Karpas-422 (cell line): ENCODE measurements at places on chromosomes 13 and 19. TPM values are rescaled to one million over a fixed set of nuclear protein-coding genes. Genes with fewer than 3 reads are reported as not detected.

Gene IRF3
- 78.2 and 293 TPM in 2 replicates for total RNA-seq

Gene CDC16
- 41.9 and 57.1 TPM in 2 replicates for total RNA-seq

Gene CD320
- 16.0 and 29.4 TPM in 2 replicates for total RNA-seq

Gene YJEFN3
- total RNA-seq = 7.9 and 11.4 TPM in 2 replicates

Gene CCDC9
- 2.2 and 7.1 TPM in 2 replicates for total RNA-seq

Gene ALG5
- 16.8 and 36.9 TPM in 2 replicates for total RNA-seq

Gene AP1M2
- not detected in 2 replicates for total RNA-seq

Gene TCF3
- total RNA-seq = 91.5 and 284 TPM in 2 replicates
